ENCODE measurements at places on chromosomes 16 and 17.

DNA sequence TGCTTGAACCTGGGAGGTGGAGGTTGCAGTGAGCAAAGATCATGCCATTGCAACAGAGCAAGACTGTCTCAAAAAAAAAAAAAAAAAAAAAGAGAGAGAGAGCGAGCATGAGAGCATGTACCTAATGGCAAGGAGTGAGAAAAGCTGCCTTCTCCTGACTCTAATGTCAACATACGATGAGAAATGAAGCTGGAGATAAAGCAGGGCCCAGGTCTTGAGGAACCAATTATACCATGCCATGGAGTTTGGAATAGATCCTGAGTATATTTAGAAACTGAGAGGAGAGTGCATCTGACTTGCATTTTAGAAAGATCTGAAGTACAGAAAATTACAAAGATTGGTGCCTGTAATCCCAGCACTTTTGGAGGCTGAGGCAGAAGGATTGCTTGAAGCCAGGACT, 3.8 kb upstream of the MAP2K6 start:
- DNase-seq: no peak

- no peak for DNase-seq
These were observed 430.4 kb upstream of the CDH5 start for GRCh38 chr16:65936096-65936495.

- DNase-seq: no peak
These were observed 204.2 kb upstream of the KCNJ16 start for GRCh38 chr17:69870751-69871199.

DNA sequence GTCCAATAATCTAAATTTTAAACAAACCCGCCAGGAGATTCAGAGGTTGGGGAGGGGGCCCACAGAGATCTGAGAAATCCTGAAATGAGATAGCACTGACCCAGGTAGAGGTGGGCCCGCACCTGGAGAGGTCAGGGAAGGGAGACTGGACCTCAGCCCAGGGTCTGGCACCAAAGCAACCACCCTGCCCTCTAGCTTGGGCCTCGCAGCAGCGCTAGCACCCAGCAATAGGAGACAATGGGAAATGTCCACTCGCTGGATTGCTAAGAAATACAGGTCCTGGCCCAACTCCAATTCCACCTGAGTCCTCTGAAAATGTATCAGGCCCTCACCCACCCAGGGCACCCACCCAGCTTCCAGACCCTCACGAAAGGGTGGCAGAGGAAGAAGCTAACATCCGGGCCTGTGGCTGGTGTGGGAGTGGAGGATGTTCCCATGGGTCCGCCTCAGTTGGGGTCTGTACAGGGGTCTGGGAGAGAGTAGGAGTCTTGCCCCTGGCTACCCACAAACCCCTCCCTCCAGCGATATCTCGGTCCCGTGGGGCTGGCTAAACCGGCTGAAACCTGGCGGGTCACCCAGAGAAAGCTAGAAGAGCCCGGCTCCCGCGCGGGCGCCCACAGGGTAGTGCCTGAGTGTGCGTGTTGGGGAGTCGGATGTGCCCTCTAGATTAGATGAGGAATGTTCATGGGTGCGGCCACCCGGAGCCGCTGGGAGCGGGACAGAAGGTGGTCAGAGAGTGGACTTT, 1.1 kb downstream of the PLLP start:
- DNase-seq: no peak

DNA sequence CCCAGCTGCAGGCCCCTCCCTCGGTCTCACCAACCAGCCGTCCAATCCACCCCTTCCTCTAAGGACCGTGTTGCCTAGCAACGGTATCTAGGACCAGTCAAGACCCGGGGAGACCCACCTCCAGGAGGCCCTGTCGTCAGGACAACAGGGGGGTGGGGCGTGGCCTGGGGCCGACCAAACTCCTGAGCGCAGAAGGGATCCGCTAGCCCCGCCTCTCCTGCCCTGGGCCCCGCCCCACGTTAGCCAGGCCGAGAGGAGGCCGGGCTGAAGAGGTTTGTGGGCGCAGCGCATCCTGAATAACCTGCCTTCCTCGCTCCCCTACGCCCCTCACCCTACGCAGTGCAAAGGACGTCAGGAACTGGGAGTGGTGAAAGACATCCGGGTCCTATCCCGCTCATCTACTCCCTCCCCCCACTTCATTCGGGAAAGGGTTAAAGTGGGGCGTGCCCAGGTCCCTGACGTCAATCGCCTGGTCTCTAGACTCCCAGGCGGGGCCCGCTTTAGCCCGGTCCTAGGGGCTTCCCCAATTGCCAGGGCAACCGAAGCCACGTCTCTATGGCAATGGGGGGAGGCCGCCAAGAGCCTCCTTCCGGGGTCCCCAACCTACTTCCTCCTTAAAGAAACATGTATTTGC, 14.7 kb downstream of the DLG4 start:
- DNase-seq: peak; percentile 88

GRCh38 chr17:61314368-61315078, 85.1 kb upstream of the TBX2 start:
- DNase-seq: no peak

GRCh38 chr17:82358465-82359350, at the start of gene TEX19:
Gene TEX19 (plus strand): TSS chr17:82359247. CDS start chr17:82362151, 2,904 bp downstream.
- DNase-seq: no peak

Measured in stimulated activated CD8-positive, alpha-beta memory T cell treated with anti-CD3 and anti-CD28 coated beads, Interleukin-15, amount 100 ng/mL, for 48 hours (primary cell).